ENCODE measurements at places on chromosomes 13 and 19.
A peak's percentile ranks its signal among the peaks of the same experiment; 100 is the strongest.

- peak; percentile 95 for DNase-seq
These were observed 350 bp upstream of the USP12 start for GRCh38 chr13:27171827-27172494.

- peak; percentile 25 for DNase-seq
These were observed 68.3 kb downstream of the ATP8A2 start for GRCh38 chr13:25440061-25440460.

- DNase-seq, result peak; percentile 62
These were observed at the start of gene ZNF541 for GRCh38 chr19:47573071-47574026. Gene ZNF541 (minus strand): TSS chr19:47573148. CDS start chr19:47555856, 17,292 bp downstream.

- no peak for DNase-seq
These were observed 149.6 kb downstream of the UGGT2 start for GRCh38 chr13:95903569-95903968.

GRCh38 chr19:31946491-31946890 lies 398.9 kb upstream of the ZNF507 start:
- no peak for DNase-seq

DNA sequence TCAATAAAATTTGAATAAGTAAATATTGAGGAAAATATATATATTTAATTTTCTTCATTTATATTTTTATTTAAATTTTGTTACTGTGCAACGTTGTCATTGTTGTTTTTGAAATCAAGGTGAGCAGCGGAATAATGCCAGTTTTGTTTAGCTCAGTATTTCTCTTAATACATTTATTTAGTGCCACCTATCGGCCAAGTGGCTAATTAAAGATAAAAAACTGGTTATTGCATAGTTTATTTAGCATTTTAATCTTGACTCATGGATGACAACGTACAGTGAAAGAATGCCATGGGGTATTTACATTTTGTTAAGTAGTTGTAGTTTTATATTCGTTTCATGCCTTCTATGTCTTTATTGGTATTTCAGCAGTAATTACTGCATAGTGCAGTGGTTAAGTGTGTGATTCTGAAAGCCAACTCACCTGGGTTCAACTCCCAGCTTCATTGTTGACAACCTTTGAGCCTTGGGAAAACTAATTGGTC lies 265.9 kb downstream of the MYO16 start:
- DNase-seq, result no peak

DNA sequence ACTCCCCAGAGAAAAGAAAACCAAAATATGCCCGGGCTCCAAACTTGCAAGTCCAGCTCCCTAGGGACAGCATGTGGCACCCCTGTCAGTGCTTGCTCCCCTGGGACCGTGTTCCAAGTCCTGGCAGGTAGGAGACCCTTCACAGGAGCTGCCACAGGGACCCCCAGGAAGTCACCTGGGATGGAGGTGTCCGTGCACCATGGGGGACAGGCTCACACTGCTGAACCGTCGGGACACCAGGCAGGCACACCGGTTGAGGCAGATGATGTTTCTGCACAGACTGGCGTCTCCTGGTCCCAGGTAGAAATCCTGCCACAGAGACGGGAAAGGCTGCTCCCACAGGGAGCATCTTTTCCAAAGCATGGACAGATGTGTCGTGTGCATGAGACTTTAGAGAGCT lies 11.7 kb upstream of the PROZ start:
- DNase-seq, result no peak

DNA sequence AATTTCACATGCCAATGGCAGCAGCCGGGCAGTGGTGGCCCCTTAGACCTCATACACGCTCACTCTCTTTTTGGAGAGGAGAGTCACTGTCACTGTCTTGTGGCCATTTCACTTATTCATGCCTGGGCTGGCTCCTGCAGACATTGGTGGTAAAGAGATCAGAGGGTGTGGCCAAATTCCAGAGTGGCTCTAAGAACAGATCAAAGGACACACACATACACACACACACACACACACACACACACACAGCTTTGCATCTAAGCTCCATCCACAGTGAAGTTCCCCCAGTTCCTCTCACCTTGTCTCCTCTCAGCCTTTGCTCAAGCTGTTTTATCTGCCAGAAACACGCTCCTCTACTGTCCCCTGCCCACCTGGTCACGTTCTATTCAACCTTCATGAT lies 46.5 kb upstream of the KPNA3 start:
- DNase-seq, result no peak

DNA sequence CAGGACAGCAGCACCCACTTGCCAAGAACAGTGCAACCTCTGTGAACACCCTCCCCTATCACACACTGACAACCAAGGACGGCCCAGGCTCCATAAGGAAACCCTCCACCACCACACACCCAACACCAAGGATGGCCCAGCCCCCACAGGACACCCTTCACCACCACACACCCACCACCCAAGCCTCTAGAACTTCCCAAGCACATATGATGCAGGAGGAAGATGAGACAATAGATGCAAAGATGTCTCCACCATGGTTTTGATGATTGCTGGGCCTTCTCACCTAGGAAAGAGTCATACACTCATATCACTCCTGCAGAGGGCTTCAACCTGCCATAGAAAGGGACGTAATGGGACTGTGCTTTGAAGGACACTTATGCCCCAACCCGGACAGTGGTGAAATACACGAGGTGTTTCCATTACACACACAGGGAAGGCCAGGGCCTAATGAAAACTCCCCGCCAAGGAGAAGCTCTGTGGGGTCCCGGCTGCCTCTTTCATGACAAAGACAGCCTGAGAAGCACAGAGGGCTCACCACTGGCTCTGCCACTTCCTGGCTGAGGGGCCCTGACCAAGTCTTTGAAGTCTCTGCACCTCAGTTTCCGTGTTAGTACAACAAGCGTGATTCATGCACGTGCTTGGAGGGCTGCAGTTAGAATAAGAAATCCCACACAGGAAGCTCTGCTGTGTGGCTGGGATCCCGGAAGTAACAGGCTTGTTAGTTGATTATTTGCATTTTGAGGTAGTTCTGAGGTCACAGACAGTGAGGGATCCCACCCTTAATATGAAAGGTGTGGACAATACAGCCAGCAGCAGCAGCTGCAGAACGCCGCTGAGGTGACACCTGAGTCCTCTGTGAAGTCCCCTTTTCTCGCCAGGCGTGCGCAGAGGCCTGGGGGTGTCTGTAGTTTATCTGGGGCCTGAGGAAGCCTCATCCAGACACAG lies 61.9 kb upstream of the ATP12A start:
- DNase-seq, result peak; percentile 37

DNA sequence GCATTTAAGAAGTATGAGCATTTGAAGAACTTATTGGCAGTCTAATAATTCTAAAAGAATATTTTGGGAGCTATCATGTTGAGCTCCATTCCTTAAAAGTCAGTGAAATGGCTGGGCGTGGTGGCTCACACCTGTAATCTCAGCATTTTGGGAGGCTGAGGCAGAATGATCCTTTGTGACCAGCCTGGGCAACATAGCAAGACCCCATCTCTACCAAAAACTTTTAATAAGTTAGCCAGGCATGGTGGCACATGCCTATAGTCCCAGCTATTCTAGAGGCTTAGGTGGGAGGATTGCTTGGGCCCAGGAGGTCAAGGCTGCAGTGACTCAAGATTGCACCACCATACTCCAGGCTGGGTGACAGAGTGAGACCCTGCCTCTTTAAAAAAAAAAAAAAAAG lies 8.0 kb downstream of the COG6 start:
- DNase-seq, result no peak

DNA sequence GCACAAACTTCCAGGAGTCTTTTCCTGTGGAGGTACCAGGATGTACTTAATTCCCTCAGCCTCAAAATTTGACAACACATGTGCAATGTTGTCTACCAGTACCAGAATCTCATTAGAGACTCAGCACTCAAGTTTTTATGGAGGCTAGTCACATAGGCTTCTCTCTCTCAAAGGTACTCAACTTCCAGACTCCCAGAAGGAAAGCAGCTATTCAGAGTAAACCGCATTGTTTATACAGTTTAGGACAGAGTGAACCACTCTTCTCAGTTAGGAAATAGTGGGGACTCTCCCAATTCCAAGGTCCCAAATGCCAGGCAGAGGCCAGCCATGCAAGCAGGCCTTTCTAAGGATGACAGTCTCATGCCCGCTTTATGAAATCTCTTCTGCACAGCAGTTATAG lies 8.5 kb upstream of the C1QTNF9B start:
- DNase-seq, result no peak

DNA sequence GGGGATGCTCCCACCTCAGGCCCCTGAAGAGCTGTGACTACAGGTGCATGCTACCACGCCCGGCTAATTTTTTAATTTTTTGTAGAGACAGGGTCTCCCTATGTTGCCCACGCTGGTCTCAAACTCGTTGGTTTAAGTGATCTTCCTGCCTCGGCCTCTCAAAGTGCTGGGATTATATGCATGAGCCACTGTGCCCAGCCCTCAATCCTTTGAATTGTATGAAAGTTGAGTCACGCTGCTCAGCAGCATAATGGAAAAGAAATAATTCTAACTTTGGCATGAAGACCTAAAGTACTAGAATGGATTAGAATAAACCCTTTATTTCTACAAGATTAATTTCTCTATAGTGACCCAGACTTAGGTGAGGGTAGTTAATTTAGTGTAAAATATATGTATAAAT lies 42.4 kb downstream of the MRPS31 start:
- DNase-seq, result no peak

GRCh38 chr13:113928685-113929627 lies 44.9 kb downstream of the C13orf46 start:
- no peak for DNase-seq

DNA sequence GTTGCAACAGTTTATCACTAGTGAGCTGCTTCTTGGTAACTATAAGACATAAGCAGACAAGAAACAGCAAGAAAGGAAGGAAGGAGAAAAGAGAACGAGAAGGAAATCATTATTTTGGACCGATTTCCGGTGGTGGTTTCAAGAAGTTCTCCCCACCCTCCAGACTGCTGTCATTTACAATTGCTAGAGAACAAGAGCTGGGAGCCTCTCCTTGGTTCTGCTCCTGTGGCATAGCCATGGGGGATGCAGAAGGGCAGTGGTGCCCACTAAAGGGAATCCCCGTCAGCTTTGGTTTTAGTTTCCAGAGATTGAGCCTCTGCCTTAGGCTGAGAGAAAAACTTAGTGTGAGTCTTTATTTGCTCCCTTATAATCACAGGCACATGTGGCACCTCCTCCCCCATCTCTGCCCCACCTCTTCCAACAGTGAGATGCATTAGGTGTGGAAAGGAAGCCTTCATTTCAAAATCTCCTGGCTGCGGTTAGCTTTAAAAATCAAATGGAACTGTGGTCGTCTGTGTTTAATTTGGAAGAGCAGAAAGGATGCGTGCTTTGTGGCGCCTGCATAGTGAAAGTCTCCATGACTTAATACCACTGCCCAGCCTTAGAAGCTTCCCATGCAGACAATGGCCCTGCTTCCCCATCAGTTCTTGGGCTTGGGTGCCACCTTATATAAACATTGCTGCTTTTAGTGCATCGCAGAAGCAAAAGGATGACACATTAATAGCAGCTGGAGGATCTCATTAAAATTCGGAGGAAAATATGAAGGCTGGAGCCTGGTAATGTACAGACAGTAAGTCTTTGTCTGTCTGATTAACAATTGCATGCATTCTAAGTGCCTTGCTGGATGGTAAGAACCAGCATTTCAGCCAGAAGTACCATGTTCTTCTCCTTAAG lies 25.0 kb downstream of the LRCH1 start:
- no peak for DNase-seq

DNA sequence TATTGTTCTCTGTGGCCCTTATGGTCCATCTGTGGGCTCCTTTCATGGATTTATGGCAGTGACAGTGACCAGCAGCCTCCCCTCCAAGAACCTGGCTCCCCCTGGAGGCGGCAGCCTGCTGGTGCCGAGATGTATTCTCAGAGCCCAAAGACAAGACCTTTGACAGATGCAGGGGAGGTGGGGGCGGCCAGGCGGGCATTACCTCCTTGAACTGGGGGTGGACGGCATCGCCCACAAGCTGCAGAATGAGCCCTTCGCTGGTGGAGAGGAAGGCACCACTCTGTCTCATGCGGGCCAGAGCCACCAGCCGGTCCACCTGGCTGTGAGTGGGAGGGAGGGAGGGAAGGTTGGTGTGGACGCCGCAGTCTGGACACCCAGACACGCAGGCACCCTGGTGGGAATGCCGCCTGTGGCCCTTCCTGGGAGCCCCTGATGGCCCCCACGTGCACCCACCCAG lies 6.6 kb downstream of the ISOC2 start:
- peak; percentile 62 for DNase-seq

- no peak for DNase-seq
These were observed 128.6 kb upstream of the RNF113B start for GRCh38 chr13:98305670-98306069.

DNA sequence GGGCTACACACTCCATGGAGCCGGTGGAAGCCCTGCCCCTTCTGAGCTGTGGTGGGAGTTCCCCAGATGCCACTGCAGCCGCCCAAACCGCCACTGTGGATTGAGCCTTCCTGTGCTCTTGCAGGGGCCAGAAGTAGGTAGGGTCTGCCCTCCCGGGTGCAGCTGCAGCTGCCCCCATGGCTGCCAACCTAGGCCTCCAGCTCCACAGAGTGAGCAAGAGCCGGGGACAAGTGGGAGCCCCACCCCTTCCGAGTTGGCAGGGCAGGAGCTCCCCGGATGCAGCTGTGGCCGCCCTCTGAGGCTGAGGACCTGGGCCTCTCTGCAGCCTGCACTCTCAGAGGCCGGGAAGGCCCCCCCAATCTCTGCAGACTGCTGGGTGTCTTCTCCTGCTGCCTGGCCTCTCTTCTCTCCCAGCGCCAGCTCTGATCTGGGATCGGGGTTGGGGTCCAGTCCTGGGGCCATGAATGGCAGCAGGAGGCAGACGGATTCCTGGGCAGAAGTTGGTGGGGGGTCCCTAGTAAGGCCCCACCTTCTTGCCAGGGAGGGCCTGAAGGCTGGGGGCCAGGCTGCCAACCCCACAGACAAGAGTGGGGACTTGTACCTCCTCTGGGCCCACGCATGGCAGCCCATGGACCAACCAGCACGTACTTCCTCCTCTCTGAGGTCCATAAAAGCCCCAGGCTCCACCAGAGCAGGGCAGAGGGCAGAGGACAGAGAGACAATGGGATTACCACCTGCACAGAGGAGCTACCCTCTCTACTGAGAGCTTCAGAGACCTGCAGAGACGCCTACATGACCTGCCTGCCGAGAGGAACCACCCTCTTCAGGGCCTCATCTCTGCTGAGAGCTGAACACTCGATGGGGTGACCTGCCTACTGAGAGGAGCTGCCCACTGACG lies 28.9 kb downstream of the AP2S1 start:
- peak; percentile 87 for DNase-seq

DNA sequence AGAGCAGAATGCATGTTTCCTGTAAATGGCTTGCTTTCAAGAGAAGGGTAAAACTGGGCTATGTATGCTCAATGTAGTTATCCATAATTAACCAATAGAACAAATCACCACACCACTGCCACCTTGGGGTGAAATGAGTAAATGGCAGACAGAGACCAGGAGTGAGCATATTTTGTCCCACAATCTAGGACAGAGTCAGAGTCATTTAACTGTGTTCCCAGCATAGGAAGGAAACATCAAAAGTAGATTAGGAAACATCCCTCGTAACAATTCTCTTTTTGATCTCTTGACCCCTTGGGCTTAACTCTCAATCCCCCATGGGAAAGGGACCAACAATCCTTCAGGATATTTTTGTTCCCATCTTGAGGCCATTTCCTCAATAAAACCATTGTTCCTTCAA lies 224.8 kb downstream of the NHLRC3 start:
- peak; percentile 36 for DNase-seq

GRCh38 chr19:1987197-1988187 lies 28.0 kb downstream of the BTBD2 start:
- DNase-seq, result no peak

Data from suppressor macrophage (primary cell).